Endothelial cell of umbilical vein (primary cell): ENCODE measurements at places on chromosomes 3 and 15. TPM values are rescaled to one million over a fixed set of nuclear protein-coding genes. Genes with fewer than 3 reads are reported as not detected.

DNA sequence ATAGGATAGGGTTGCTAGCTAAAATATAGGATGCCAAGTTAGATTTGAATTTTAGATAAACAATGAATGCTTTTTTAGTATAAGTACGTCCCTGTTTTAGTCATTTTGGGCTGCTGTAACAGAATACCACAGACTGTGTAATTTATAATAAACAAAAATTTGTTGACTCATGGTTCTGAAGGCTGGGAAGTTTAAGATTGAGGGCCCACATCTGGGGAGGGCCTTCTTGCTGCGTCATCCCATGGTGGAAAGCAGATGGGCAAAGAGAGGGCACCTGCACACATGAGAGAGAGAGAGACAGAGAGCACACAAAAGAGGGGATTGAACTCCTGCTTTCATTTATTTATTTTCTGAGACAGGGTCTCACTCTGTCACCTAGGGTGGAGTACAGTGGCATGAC lies 246.5 kb downstream of the EPHB1 start:
- no peak overlapping the region for H3K27ac ChIP-seq
- no peaks in the 10 kb centered on the region for H3K27me3 ChIP-seq
- H3K36me3 ChIP-seq, result no peaks in the 10 kb centered on the region
- no peak for DNase-seq
- H3K4me3 ChIP-seq, result no peak overlapping the region

GRCh38 chr15:31273258-31273941 lies 53.2 kb upstream of the KLF13 start:
- H3K4me3 ChIP-seq, result no peak overlapping the region
- no peaks in the 10 kb centered on the region for H3K27me3 ChIP-seq
- no peak for DNase-seq
- no peaks in the 10 kb centered on the region for H3K36me3 ChIP-seq
- H3K27ac ChIP-seq, result no peak overlapping the region
- no peaks in the 10 kb centered on the region for H3K4me1 ChIP-seq

GRCh38 chr15:20280933-20281463 lies 260.6 kb downstream of the GOLGA6L6 start:
- no peak overlapping the region for H3K4me3 ChIP-seq
- H3K36me3 ChIP-seq, result no peaks in the 10 kb centered on the region
- DNase-seq, result no peak
- no peaks in the 10 kb centered on the region for H3K4me1 ChIP-seq
- H3K27ac ChIP-seq, result no peak overlapping the region

- H3K36me3 ChIP-seq, result no peaks in the 10 kb centered on the region
- H3K4me1 ChIP-seq, result no peaks in the 10 kb centered on the region
- H3K27me3 ChIP-seq, result no peaks in the 10 kb centered on the region
- no peak overlapping the region for H3K4me3 ChIP-seq
Observed at GRCh38 chr3:121707531-121708273, 41.8 kb downstream of the GOLGB1 start.

APBA2 gene
- total RNA-seq, result 11.1 and 12.7 TPM in 2 replicates

ACY1 gene
- total RNA-seq, result 12.3 and 13.4 TPM in 2 replicates

- H3K4me3 ChIP-seq, result no peak overlapping the region
- no peaks in the 10 kb centered on the region for H3K4me1 ChIP-seq
- no peaks in the 10 kb centered on the region for H3K36me3 ChIP-seq
- H3K27ac ChIP-seq, result no peak overlapping the region
Observed at GRCh38 chr15:83510001-83510400, 62.9 kb downstream of the SH3GL3 start.

DNA sequence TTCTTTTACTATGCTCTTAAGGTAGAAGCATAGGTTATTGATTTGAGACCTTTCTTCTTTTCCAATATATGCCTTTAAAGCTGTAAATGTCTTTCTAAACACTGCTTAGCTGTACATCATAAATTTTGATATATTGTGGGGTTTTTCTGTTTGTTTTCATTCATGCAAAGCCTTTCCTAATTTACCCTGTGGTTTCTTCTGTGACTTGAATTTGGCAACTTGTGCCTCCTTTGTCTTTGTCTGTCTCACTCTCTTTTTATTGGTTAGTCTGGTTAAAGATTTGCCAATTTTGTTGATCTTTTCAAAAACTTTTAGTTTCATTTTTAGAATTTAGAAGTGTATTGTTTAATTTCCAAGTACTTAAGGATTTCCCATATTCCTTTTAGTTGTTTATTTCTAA lies 343.1 kb downstream of the OXSM start:
- no peaks in the 10 kb centered on the region for H3K4me1 ChIP-seq
- H3K27me3 ChIP-seq, result no peaks in the 10 kb centered on the region
- H3K4me3 ChIP-seq, result no peak overlapping the region
- no peak overlapping the region for H3K27ac ChIP-seq

GRCh38 chr3:101148001-101148400 lies 154.8 kb upstream of the ABI3BP start:
- DNase-seq, result no peak
- H3K36me3 ChIP-seq, result no peaks in the 10 kb centered on the region
- H3K4me1 ChIP-seq, result no peaks in the 10 kb centered on the region

DNA sequence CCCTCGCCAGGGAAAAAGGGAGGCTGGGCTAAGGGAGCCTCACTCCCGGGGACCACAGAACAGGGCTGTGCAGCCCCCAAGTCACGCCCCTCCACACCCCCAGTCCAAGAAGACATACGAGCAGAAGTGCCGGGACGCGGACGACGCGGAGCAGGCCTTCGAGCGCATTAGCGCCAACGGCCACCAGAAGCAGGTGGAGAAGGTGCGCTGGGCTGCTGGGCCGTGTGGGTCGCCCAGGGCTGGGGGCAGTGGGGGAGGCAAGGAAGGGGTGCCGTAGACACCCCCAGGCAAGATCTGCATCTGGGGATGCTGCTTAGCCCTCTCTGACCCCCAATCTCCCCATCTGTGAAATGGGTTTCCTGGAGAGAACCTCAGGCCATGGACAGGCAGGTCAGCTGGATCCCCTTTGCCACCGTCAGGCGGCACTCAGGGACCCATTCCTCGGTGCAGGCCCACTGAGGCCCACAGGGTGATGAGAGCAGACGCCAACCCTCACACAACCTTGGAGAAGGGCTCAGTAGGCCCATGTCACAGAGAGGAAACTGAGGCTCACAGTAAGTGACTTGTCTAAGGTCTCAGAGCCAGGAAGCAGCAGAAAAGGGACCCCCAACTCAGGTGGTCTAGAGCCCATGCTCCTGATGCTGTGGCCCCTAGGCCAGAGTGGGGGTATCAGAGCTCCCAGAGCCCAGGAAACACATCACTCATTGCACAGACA lies 33.7 kb downstream of the PSTPIP1 start:
- H3K36me3 ChIP-seq, result no peaks in the 10 kb centered on the region
- no peaks in the 10 kb centered on the region for H3K27me3 ChIP-seq
- H3K4me3 ChIP-seq, result peak overlapping the region; percentile 23
